Stimulated activated CD4-positive, alpha-beta T cell treated with anti-CD3 and anti-CD28 coated beads, Interleukin-15, amount 100 ng/mL, for 24 hours (primary cell): ENCODE measurements at places on chromosomes 1 and 21.

GRCh38 chr1:73611681-73612080 lies 586.3 kb downstream of the LRRIQ3 start:
- no peak for DNase-seq

- no peak for DNase-seq
Observed at GRCh38 chr1:37169743-37170275, 135.5 kb upstream of the GRIK3 start.

DNA sequence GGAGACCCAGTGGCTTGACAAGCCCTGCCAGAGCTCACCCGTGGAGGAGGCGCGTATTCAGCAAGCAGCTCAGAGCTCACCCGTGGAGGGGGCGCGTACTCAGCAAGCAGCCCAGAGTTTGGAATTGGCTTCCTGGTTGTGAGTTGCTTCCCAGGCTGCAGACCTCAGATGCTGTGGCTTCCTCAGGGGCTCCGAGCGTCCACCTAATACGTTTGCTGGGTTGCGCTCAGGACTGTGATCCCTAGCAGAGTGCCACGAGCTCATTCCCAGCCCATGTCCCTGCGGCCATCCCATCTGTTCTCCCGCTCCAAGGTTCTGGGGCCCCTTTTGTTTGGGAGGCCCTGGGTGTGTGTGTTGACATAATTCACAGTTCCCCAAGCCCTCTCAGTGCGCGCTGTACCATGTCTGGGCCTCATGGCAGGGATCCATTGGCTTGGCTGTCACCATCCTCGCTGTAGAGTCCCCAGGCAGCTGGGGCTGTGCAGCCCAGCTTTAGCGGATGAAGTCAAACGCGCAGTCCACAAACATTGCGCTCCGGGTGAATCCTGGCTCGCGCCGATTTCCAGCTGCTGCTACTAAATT lies 3.6 kb downstream of the AJAP1 start:
- no peak for DNase-seq

GRCh38 chr1:200899015-200899386 lies 4.3 kb downstream of the INAVA start:
- DNase-seq: no peak

- DNase-seq: no peak
Observed at GRCh38 chr1:223678841-223679240, 13.3 kb upstream of the CAPN8 start.

GRCh38 chr1:19416921-19417470 lies 68.3 kb downstream of the CAPZB start:
- no peak for DNase-seq

DNA sequence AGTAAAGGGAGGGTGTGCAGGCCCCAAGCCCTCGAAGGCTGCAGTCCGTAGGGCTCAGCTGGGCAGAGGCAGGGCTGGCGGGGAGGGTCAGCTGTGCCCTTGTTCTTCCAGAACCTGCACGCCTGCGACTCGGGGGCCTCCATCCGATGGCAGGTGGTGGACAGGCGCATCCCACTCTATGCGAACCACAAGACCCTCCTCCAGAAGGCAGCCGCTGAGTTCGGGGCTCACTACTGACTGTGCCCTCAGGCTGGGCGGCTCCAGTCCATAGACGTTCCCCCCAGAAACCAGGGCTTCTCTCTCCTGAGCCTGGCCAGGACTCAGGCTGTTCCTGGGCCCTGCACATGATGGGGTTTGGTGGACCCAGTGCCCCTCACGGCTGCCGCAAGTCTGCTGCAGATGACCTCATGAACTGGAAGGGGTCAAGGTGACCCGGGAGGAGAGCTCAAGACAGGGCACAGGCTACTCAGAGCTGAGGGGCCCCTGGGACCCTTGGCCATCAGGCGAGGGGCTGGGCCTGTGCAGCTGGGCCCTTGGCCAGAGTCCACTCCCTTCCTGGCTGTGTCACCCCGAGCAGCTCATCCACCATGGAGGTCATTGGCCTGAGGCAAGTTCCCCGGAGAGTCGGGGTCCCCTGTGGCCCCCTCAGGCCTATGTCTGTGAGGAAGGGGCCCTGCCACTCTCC lies 13.6 kb upstream of the LRRC3 start:
- no peak for DNase-seq

DNA sequence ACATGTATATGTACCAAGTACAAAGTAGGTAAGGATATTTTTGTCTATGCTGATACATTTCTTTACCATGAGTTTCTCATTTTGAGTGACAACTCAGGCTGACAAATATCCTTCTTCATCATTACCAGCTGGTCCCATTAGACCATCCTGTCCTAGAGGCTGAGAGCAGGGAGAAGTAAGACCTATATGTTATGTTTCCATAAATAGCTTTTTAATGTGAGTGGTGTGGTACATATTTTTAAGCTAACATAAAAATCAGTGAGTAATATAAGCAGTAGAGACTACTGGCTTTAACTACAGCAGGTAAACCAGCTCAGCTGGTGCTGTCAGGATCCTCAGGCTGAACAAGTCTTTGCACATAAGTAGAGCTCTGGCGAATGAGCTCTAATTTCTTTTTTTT lies 62.4 kb downstream of the CLEC20A start:
- DNase-seq: no peak
